DMS79 (cell line): ENCODE measurements at places on chromosomes 7 and 10.

DNA sequence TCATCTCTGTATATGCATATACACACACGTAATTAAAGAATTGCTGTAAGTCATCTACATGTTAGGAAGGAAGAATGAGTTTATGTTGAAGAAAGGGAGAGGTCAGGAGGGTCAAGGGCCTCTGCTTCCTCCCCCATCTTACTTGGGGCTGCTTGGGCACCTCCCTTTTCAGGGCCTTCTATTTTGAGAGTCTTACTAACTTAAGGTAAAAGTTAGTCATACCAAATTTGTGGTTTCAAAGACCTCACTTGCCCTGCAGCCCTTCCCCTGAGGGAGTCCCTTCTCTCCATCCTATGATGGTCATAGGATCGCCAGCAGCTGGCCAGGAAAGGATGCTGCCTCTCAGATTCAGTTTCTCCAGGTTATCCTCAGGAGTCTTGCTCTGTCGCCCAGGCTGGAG lies 2.6 kb downstream of the PLEKHS1 start:
- no peak for DNase-seq

GRCh38 chr10:5744849-5745248 lies 60.2 kb downstream of the TASOR2 start:
- no peak for DNase-seq

- no peak for DNase-seq
Observed at GRCh38 chr10:54525816-54526215, 275.2 kb downstream of the PCDH15 start.

DNA sequence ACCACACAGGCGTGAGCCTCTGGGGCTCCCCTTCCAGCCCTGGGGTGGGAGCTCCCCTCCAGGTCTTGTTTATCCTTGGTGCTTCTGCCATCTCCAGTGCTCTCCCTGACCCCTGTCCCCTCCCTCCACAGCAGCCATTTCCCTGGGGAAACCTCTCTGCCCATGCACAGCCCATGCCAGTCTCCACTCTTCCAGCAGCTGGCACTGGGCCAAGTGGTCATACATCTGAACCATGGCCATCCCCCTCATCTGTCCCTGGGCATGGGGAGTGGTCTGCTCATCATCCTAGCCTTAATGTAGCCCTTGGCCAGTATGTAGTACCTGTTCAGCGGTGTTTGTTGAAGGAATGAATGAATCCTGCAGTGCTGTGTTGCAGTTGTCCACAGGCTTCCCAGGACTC lies 172.4 kb upstream of the ZNF32 start:
- DNase-seq: no peak

DNA sequence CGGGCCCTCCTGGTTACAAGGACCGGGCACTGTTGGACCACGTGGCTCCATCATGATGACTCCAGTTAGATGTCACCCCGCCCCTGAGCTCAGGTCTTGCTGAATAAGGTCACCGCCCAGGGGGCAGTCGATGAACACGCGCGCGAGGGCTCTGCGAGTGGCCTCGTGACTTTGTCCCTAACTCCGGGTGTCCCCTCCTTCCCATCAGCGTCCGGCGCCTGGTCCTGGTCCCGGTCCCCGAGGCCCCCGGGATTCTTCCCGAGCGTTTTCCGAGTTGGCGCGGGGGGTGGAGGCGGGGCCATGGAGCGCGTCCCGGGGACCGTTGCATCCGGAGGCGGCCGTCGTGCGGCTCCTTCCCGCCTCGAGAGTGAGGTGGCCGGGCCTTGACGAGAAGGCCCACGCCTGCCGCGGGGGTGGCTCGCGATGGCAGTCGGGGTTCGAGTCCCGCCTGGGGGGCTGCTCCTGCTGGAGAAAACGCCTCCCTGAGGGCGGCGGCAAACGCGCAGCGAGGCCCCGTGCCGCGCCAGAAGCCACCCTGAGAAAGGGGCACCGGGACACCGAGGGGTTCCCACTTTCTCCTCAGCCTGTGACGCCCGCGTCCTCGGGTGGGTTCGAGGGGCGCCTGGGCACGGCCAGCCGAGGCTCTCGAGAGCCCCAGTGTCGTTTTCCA lies 569 bp upstream of the NPTX2 start:
- peak; percentile 28 for DNase-seq

- DNase-seq: no peak
Observed at GRCh38 chr10:14580671-14581332, 193.9 kb downstream of the FAM107B start.

GRCh38 chr10:44587488-44588318 lies 202.8 kb upstream of the CXCL12 start:
- DNase-seq: no peak

- DNase-seq: no peak
Observed at GRCh38 chr10:103711351-103711994, 143.9 kb downstream of the SH3PXD2A start.

GRCh38 chr10:13779748-13780147 lies 193.0 kb downstream of the PRPF18 start:
- no peak for DNase-seq
